ENCODE measurements at places on chromosomes 11 and 22.

DNA sequence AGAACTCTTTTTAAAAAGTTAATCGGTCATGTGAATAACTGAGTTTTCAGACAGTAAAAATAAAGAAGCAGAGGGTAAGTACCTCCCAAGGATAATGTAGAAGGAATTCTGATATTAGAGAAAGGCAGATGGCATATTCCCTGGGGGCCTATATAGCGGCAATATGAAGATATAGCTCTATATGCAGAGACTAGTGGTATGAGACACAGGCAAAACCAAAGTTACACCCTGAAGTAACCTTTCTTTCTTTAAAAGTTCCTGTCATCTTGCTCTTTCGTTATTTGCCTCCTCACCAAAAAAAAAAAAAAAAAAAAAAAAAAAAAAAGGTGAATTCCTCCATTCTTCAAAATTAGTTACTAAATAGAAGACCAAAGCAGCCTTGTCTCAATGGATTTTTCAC is 76.2 kb upstream of the ARHGAP32 start:
- no peak for DNase-seq

DNA sequence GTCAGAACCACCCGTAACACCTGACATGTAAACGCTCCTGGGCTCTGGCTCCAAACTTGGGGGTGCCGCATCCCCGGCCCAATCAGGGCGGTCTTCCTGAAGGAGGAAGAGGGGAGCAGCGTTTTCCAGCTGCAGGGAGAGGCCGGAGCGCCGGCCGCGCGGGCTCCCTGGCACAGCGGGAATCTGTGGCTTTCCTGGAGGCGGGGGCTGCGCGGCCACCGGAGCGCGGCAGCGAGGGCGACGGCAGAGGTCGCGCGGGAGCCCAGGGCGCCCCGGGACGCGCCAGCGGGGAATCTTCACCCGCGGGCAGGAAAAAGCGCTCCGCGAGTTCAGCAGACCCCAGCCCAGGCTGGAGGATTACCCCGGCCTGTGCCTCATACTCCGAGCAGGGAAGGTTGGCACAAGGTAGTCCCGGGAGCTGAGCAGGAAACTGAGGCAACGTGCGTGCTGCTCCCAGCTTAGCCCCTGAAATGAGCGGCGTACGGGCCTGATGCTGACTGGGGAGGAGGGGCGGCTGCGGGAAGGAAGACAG is 600 bp upstream of the ESAM start:
- DNase-seq = no peak

DNA sequence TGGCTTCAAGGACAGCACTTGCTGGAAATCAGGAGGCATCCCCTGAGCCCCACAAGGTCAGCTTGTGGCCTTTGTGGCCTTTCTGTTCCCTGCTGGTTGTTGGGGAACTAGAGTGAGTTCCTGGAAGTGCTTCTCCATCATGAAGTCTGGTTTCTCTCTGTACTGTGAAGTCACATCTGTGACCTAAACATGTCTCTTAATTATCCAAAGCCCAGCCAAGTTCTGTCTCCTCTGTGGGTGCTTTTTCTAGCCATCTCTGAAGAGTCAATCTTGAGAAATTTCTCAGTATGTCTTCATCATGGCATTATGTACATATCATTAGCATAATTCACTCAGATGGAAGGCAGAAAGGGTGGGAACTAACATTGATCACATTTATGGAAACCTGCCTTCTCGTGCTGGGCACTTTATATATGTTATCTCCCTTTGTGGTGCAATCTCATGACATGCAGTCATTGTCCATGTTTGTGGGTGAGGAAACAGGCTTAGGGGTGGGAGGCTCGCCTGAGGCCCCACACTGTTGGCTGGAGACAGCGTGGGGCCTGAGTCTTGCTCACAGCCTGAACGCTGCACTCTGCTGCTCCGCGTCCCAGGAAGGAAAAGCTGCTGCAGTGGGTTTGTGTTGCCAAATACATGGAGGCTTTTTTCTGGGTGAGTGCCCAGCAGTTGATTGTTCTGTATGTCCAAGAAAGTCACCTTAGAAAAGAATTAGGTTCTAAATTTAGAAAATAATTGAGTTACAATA is 24.6 kb downstream of the IGHMBP2 start:
- no peak for DNase-seq

DNA sequence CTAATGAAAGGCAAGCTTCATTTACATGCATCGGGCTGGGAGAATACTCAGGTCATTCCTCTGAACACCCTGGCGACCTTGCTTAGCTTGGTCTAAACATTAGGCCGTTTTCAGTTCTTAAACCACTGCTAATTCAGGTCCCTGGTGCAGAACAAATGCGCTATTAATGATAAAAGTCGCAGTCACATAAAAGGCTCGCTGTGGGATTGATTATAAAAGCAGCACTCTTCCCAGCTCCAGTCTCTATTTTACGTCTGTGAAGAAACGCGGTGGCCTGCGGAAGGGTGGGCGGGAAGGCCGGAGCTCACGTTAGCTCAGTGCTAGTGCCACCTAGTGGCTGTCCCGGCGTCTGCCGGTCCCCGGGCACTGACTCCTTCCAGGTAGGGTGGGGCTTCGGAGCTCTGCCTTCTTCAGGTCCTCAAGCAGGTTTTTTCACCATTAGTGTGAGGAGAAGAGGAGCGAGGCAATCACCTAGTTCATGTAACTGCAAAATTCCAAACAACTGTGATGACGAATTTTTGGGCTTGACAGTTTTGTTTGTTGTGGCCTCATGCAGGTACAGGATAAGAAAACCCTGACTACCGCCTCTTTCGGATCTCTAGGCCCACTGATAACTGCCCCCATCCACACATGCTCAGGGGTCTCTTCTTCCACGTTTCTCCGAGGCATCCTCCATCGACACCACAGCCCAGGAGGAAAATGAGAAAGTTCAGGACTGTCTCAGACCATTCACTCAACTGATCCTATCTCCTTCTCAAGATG is 66.5 kb upstream of the CLMP start:
- no peak for DNase-seq

GRCh38 chr22:40509401-40510134 is 127.0 kb downstream of the MRTFA start:
- DNase-seq = no peak

GRCh38 chr22:36831717-36832116 is 14.9 kb upstream of the PVALB start:
- no peak for DNase-seq

- no peak for DNase-seq
These were observed 21.9 kb downstream of the PRR5L start for GRCh38 chr11:36317992-36318391.

GRCh38 chr11:9700105-9700801 is 36.4 kb downstream of the SWAP70 start:
- no peak for DNase-seq

DNA sequence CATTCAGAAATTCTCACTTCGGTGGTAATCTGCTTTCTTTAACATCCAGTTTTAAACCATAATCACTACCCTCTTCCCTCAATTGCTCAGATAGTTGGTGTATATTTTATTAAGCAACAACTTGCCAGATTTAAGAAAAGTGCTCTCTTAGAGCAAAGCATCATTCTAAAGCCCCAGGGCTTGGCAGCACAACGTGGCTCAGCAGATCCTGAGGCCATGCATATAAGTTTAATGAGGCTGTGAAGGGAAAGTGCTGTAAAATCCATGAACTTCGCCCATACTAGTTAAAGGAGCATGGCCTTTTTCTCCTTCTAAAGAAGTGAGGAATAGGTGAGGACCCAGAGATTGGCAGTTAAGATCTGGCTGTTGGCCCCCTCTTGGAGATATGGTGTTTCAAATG is 482.3 kb upstream of the CCDC90B start:
- no peak for DNase-seq

- no peak for DNase-seq
These were observed 1.0 kb downstream of the SRPRA start for GRCh38 chr11:126267650-126268049.

GRCh38 chr22:37982938-37983859 is 1.2 kb downstream of the SOX10 start:
- no peak for DNase-seq

GRCh38 chr22:27692243-27692642 is 109.3 kb downstream of the MN1 start:
- no peak for DNase-seq

DNA sequence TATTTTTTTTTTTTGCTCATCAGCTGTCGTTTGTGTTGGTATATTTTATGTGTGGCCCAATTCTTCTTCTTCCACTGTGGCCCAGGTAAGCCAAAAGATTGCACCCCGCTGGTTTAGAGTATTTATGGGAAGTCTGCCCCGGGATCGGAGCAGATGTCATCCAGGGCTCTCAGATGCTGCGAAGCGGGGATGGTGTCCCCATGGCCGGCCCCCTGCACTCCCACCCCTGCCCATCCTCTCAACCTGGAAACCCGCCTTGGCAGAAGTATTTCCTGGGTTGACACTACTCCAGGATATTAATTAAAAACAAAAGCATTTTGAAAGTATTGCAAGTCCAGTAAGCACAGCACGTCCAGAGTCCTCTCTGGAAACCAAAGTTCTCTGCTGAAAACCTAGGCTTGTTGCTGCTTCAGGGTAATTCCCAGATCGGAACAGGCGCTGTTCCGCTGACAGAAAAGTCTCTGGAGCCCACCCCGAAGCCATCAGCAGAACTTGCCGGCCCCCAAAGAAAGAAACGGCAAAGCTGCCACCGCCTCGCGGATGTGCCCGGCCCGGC is 833 bp downstream of the SCUBE2 start:
- DNase-seq = no peak

DNA sequence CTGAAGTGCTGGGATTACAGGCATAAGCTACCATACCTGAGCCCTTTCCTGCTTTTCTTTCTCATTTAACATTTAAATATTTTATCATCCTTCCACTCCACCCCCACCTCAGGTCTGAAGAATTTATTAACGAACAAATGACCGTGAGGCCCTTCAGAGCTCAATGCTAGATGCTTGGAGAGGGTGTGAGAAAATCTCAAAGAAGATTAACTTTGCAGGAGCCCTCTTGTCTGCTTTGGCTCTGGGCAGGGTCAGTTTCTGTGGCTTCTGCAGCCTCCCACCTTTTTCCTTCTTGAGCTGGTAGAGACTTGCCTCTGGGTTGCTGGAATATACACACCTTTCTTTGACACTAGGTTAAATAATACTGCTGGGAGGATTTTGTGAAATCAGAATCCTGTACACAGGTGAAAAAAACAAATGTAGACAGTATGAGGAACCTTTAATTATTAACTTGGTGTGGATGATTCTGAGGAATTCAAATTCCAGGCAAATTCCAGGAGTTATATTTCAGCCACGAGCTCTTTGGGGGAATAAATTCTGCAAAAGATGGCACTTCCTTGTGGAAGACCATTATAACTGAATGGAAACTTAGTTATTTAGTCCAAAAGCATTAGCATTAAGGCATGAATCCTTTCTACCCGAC is 3.4 kb upstream of the ZBTB44 start:
- DNase-seq = no peak

DNA sequence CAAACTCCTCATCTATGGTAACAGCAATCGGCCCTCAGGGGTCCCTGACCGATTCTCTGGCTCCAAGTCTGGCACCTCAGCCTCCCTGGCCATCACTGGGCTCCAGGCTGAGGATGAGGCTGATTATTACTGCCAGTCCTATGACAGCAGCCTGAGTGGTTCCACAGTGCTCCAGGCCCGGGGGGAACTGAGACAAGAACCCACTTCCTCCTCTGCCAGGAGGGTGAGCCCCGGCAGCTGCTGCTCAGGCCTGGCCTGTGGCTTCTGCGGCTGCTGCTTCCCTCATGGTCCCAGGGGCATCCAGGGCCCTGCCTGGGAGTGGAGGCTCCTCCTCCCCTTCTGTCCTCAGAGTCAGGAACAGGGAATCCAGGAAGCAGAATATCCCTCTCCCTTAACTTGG is 98.4 kb downstream of the ZNF280B start:
- DNase-seq = no peak

- DNase-seq = no peak
These were observed 611.3 kb downstream of the TBC1D22A start for GRCh38 chr22:47373648-47374272.

DNA sequence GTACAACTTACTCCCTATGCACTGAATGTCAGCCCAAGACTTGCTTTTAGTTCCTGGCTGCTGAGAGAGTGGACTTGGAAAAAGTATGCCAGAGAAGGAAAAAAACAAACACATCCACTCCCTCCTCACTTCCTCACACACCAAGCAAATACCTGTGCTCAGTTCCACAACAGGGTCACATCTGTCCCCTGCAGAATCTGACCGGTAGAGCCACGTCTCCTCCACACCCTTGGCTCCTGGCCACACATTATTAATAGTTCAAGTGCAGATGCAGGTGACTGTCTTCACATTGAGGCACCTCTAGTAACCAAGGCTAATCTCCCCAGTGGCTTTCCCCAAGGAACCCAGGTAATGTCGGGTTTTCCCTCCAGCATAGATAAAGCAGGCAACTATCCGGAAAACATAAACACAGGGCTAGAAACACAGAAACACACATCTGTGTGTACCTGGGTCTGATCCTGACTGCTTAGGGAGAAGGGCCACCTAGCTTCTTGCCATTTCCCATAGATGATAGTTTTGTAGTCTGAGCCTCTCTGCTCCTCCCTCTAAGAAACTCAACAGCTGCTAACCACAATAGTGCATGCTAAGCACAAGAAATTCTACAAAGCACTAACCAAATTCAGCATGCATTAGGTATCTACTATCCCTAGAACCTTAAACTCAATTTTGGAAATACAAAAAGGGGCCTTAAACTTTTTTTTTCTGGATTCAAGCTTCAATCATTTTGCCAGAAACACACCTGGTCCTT is 10.2 kb downstream of the SYTL2 start:
- DNase-seq = no peak

DNA sequence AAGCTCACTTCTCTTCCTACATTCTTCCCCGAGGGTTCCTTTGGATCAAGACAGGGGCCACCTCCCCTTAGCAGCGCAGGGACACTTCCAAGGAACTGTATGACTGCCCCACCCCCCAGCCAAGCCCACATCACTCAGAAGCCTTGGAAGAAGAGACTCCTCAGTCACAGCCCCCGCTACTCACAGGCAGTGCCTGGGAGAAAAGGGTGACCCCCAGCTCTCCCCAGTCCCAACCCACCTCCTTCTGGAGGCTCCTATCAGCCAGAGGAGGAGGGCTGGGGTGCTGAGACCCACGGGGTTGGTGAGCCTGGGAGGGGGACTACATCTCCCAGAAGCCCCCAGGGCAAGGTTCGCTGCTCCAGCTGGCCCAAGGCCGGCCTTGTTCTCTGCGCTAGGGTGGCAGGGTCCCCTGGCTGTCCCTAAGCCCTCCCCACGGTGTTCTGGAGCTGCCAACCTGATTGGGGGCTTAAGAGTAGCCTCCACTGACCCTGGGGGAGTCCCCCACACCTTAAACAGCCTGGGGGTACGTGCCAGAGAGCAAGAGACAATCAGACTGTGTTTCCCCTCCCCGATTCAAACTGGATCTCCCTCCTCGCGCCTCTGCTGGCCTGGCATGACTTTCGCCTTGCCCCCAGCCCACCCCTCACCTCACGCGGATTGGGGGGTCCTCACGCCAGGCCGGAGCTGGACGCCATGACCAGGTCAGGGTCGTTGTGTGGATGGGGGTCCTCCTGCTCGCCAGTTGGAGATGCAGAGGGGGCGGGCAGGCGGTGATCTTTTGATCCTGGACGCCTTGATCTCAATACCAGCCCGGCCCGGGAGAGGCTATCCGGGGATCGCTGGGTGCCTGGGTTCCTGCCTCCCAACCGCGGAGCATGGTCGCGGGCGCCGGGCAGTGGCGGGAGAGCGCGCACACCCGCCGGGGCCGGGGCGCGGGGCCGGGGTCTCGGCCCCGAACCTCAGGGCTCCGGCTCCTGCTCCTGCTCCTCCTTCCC is 838 bp downstream of the BCL9L start:
- peak; percentile 51 for DNase-seq

GRCh38 chr11:118645066-118645715 is 34.3 kb downstream of the TREH start:
- no peak for DNase-seq
